ENCODE measurements at places on chromosomes 12 and 14.
A peak's percentile ranks its signal among the peaks of the same experiment; 100 is the strongest.

DNA sequence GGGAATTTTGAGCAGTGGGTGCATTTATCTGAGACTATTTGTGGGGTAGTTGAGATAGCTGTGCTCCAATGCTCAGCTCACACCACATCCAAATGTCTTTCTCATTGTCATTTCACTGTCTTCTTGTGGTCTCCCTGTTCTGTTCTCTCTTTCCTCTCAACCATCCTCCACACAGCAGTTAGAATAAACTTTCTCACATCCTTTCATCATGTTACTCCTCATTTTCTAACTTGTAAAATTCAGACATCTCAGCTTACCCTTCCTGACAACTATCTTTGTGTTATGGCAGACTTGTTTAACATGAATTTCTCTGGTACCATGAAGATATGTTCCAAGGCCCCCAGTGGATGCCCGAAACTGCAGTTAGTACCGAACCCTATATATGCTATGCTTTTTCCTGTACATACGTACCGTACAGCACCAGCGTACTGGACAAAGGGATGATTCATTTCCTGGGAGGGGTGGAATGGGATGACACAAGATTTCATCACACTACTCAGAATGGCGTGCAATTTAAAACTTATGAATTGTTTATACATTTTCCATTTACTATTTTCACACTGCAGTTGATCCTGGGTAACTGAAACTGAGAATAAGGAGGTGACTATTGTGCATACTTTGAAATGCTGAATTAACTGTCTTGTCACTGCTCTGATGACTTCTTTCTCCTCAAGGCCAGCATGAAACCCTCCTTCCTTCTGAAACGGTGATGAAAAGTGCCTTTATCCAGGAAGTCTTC lies 177.1 kb upstream of the SLC38A2 start:
- DNase-seq = peak; percentile 84

DNA sequence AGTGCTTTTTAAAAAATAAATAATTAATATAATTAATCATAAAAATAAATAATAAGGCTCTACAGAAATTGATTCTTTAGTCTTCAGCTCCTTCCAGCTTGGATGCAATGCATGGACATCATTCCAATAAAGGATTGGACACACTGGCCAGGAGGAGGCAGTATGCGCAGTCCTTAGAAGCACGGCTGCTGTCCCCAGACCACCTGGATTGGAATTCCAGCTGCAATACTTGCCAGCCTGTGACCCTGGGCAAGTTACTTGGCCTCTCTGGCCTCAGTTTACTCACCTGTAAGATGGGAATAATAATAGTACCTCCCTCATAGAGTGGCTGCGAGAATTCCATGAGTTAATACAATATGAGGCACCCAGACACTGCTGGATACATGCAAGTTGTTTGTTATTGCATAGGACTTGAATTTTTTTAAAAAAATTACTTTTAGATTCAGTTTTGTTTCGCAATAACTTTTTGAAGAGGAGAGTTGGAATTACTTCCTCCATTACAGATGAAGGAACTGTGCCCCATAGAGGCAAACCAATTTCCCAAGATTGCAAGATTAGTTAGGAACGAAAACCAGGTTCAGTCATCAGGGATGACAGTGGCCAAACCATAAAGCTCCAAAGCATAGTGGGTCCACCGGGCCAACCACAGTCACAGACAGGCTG lies 12.2 kb downstream of the RPH3A start:
- peak; percentile 83 for DNase-seq

DNA sequence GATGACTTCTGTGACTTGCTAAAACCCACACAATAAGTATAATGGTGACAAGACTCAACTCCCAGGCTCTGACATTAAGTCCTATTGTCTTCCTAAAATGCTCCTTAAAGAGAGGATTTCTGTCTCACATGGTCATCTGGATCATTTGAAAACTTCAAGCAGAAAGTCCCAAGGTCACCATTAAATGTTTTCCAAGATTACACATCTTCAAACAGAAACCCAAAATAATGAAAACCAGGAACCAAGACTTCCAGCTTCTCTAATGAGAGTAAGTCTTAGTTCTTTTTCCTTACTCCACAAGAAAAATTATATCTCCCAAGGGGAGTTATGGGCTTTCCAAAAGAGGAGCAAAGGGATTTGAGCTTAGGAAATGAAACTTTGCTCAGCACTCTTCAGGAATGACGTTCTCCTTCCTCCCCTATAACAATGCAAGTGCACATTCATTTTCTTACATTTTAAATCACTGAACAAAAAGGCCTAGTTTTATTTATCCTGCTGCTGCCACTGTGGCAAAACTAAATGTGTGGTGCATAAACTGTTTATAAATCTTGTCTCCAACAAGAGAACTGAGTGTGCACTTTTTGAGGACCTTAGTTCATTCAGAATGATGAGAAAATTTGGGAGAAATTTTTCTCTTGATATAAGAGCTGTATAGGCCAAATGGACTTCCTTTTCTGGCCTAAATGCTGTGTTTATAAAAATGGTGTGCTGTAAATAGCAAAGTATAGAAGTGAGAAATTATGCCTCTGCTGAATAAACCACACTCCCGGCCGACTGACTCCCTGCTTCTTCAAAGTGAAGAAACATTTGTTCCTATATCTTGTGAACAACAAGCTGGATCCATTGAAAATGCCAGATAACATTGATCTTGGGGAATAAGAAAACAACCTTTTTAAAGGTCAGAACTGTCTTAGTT lies 148.4 kb upstream of the PLEKHG7 start:
- peak; percentile 84 for DNase-seq

GRCh38 chr12:14824012-14824634 lies 10.1 kb upstream of the SMCO3 start:
- DNase-seq = no peak

DNA sequence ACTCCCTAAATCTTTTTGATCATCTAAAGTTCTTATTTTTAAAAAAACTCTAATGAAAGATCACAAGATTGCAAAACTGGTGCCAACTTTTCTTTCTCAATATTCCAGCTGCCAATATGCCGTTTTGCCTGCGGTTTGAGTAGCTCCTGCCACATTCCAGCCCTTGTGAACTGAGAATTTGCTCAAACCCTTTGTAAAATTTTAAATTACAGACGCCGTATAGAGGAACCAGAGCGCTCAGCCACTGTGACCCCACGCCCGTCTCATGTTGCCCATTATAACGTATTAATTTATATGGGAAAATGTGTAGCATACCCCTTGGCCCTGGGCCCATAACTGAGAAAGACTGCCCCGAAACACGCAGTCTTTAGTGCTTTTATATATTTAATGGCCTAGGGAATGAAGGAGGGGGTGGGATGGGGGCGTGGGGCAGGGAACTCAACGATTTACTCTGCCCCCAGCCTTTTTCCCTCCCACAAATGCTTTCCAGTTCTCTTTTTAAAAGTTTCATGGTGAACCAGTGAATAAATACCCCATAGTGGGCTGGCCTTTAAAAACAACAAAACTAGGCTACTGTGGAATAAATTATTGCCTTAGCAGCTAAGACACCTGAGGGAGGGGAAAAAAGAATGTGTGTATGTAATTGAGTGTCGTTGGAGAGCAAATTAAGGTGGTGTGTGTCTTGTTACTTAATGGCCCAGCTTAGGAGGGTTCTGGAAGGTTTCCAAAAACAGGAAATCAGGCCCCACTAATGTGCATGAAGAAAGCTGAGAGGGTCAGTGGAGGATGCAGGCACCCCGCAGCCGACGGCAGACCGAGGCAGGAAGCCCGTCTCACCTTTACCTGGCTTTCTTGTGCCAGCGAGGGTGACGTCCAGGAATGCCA lies 45.7 kb upstream of the RFLNA start:
- peak; percentile 11 for DNase-seq

DNA sequence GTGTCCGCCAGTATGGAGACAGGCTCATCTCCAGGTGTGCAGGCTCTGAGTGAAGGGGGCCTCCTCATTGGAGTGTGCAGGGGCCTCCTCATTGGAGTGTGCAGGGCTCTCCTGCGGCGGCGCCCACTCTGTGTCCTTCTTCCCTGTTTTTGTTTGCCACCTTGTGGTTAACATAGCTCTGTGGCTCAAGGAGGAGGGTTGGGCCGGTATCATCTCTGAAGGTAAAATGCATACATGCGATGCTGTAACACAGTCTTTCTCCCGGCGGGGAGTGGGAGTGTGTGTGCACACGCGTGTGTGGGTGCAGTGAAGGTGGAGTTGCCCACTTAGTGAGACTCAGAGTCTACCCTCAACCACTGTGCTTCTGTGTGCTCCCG lies 429.4 kb downstream of the ZFP36L1 start:
- no peak for DNase-seq

DNA sequence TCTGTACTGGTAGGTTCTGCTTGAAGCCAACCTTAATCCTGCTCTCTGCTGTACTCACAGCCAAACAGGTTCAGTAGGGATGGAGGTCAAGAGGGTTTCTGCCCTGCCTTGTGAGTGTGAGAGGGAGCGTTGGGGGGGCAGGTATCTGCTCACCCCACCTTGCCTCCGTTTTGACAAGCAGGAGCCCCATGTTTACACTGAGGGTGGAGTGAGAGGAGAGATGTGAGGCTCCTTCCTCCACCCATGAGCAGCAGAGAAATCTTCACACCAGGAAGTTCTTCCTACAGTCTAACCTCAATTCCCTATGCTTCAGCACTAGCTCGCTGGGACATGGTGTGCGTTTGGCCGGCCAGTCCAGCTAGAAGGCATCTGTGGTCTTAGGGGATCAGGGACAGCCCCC lies 4.2 kb downstream of the KRT80 start:
- no peak for DNase-seq

DNA sequence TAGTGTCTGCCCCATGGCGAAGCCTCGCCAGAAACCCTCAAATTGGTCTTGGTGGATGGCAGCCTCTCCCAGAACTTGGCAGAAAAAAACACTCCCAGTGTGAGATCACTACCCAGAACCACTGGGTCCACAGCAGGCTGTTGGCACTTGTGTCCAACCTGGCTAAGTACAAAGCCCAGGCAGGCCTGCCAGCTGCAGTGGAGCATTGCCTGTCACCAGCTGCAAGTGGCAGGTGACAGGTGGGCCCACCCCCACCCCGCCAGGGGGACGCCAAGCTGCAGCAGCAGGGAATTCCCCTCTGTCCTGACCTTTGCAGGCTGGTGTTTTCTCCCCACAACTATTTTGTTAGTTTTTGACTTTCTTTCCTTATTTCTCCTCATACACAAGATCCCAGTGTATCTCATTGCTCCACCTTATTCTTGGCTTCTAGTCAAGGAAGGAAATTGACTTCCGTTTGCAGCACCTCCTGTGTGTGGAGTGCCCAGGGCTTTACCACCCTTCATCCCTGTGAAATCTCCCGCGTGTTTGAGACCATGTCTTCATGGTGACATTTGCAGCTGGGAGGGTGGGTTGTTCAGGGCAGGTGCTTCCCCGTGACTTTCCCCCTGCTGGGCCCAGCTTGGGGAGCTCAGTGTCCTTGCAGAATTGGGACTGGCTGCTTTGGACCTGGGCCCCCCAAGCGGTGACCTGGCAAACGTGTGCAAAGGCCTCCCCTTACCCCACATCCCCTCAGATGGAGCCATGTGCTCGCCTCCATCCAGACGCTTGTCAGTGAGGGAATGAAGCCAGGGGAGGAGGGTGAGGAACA lies 73.8 kb upstream of the RIN3 start:
- no peak for DNase-seq

GRCh38 chr12:117699575-117699974 lies 269.2 kb downstream of the KSR2 start:
- no peak for DNase-seq

- DNase-seq = no peak
These were observed 7.9 kb downstream of the INF2 start for GRCh38 chr14:104697317-104697703.

DNA sequence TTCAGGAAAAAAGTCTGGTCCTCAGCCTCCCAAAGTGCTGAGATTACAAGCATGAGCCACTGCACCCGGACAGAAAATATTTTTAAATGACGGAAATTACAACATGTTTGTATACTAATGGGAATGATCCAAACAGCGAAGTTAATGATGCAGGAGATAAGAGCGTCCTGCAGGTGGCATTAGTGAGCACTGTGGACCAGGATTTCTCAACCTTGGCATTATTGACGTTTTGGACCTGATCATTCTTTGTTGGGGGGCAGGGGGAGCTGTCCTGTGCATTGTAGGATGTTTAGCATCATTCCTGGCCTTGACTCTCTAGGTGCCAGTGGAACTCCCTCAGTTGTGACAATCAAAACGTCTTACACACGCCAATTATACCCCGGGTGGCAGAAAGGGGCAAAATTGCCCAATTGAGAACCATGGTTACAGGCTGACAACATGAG lies 34.1 kb downstream of the SCFD1 start:
- peak; percentile 37 for DNase-seq

- peak; percentile 33 for DNase-seq
These were observed 2.9 kb upstream of the TDRD9 start for GRCh38 chr14:103925316-103925715.

DNA sequence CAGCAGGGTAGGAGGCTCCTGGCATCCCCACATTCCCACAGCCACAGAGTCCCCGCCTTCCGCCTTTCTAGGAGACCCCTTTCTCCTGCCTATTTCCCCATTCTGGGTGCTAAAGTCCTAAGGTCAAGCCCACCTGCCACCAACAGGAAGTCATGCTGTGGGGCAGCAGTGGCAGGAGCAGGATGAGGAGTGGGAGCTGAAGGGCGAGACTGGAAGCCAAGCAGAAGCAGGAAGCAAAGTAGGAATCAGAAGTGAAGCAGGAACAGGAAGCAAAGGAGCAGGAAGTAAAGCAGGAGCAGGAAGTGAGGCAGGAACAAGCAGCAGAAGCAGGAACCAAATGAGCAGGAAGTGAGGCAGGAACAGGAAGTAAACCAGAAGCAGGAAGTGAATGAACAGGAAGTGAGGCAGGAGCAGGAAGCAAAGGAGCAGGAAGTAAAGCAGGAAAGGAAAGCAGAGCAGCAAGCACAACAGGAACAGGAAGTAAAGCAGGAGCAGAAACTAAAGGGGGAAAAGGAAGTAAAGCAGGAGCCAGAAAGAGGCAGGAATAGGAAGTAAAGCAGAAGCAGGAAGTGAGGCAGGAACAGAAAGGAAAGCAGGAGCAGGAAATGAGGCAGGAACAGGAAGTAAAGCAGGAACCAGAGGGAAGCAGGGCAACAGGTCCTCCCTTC lies 38.3 kb upstream of the RIMBP2 start:
- DNase-seq = no peak

Data from inflammatory macrophage treated with lipopolysaccharide for 4 hours (primary cell).